ENCODE measurements at places on chromosomes 12 and 14. TPM values are rescaled to one million over a fixed set of nuclear protein-coding genes. Genes with fewer than 3 reads are reported as not detected.

- DNase-seq: no peak
- no peaks in the 10 kb centered on the region for H3K27me3 ChIP-seq
- no peaks in the 10 kb centered on the region for H3K36me3 ChIP-seq
- no peaks in the 10 kb centered on the region for H3K4me1 ChIP-seq
These were observed 393.7 kb downstream of the SOX5 start for GRCh38 chr12:23555825-23556207.

DNA sequence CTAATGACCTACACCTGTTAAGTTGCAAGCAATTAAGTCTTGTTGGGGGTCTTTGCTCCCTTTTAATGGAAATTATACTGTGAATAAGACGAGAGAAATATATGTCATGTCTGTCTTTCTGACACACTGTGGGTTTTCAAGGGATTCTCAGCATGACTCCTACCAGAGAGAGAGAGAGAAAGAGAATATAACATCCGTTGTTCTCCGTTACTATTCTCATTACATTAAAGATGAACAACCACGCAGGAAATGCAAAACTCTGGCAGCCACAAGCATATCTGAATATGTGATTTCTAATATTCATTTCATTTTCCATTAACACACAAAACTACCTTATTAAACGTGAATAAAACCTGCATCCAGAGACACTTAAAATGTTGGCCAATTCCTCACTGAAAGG lies 67.3 kb upstream of the EGLN3 start:
- H3K36me3 ChIP-seq: no peaks in the 10 kb centered on the region
- no peak overlapping the region for H3K27ac ChIP-seq
- no peak for DNase-seq
- H3K4me3 ChIP-seq: no peak overlapping the region

The CCDC88C gene
- total RNA-seq: 32.5 TPM

DNA sequence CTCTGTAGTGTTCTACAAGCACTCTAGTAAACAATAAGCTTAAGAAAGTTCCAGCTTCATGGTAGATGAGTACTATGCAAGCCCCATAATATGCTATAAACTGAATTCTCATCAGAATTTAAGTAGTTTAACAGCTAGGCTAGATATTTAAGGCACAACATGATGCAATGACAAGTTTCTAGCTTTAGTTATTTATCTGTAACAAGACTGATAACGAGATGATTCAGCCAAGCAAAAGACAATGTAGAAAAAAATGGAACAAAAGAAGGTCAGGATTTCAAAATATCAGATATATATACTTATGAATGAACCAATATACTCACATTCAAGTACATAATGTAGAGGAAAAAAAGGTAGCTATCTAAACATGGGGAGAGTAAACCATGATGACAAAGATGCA lies 61.0 kb upstream of the RERGL start:
- no peaks in the 10 kb centered on the region for H3K36me3 ChIP-seq
- no peak overlapping the region for H3K4me3 ChIP-seq
- DNase-seq: no peak
- H3K4me1 ChIP-seq: no peaks in the 10 kb centered on the region
- H3K27ac ChIP-seq: no peak overlapping the region
- H3K27me3 ChIP-seq: no peaks in the 10 kb centered on the region

DNA sequence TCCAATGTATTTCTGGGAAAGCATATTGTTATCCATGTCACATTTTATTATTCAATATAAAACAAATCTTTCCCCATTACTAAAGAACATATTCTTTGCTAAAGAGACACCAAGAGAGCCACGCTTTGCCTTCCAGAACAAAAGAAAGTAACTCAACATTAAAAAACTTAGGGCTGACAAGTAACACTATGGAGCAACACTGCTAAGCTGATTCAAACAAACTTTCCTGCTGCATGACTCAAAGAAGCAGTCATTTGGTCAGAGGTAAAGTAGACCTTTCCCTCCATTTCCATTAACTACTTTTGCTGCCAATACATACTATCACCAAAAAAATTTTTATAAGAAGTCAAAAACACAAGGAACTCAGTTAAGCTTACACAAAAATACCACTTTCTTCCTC lies 83.0 kb downstream of the DENND5B start:
- H3K36me3 ChIP-seq: no peaks in the 10 kb centered on the region
- H3K27me3 ChIP-seq: no peaks in the 10 kb centered on the region
- H3K27ac ChIP-seq: no peak overlapping the region
- no peaks in the 10 kb centered on the region for H3K4me1 ChIP-seq
- DNase-seq: no peak

GRCh38 chr14:74611650-74612349 lies at the start of gene LTBP2:
Gene LTBP2 (minus strand): TSS chr14:74612237. CDS start chr14:74611944, 293 bp downstream.
- peak within 1 kb of the TSS; percentile 46 for H3K4me3 ChIP-seq
- H3K36me3 ChIP-seq: no peaks in the 10 kb centered on the region
- peaks cover 4% of the 10 kb centered on the region for H3K27me3 ChIP-seq
- H3K4me1 ChIP-seq: no peaks in the 10 kb centered on the region

DNA sequence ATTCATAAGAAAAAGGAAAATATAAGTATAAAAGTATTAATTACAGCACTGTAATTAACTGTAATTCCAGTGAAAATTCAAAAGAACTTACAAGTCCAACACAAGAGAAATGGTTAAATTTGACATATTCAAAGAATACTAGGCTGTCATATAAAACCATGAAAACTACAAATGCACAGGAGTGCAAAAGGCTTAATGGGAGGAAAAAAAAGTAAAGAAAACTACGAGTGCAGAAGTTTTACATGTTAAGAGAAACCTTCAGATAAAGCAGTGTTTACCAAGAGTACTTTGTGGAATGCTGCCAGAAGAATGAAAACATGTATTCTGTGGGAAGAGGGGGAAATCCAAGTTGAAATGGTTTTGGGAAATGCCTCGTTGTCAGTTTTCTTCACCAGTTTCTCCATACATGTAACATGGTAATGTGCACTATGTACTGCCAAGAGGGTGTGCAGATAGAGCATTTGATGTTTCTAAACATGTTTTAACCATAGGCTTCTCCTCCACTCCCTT lies 9.1 kb downstream of the HEATR5A start:
- no peaks in the 10 kb centered on the region for H3K36me3 ChIP-seq
- H3K27me3 ChIP-seq: no peaks in the 10 kb centered on the region
- no peak overlapping the region for H3K4me3 ChIP-seq
- no peak for DNase-seq

The SLC10A1 gene
- total RNA-seq: not detected

DNA sequence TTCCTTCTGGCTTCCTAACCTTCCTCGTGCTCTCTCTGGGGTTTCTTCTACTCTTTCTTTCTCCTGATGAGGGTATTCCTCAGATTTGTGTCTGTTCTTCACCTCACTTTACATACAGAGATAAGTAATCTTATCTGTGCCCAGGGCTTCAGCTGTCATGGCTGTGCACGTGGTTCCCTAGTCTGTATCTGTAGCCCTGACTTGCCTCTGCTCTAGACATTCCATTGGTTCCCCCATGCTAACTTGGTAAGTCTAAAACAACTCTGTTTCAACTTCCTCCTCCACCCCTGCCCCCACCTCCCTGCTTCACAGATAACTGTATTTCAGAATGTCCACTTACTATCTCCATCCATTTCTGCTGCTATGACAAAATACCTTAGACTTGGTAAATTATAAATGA lies 10.8 kb downstream of the DIP2B start:
- no peak for DNase-seq
- no peak overlapping the region for H3K27ac ChIP-seq
- H3K36me3 ChIP-seq: no peaks in the 10 kb centered on the region
- H3K4me1 ChIP-seq: no peaks in the 10 kb centered on the region

The MYRFL gene
- not detected for total RNA-seq

DNA sequence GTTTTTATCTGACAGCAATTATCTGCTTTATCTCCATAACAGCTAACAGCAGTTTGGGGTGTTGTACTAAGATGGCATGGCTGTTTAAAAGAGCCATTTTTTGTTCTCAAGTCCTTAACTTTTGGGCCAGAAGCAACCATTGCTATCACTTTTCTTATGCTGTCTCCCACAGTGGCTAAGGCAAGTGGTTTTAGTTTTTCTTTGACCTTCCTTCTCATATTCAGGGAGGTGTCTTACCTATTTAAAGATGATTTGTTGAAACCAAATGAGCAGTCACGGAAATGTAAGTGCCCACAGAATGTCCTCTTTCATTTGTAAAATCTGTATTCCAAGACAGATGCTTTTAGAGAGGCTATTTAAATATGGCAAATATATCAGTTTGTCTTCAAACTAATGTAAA lies 96.8 kb upstream of the USP15 start:
- H3K27me3 ChIP-seq: no peaks in the 10 kb centered on the region
- H3K36me3 ChIP-seq: no peaks in the 10 kb centered on the region
- DNase-seq: no peak
- H3K27ac ChIP-seq: no peak overlapping the region
- no peak overlapping the region for H3K4me3 ChIP-seq

- H3K36me3 ChIP-seq: no peaks in the 10 kb centered on the region
- H3K27me3 ChIP-seq: no peaks in the 10 kb centered on the region
- H3K4me1 ChIP-seq: peaks cover 22% of the 10 kb centered on the region
- H3K4me3 ChIP-seq: no peak overlapping the region
- H3K27ac ChIP-seq: peak overlapping the region; percentile 76
These were observed 115.2 kb upstream of the NCOR2 start for GRCh38 chr12:124682425-124683151.

The GALNT8 gene
- total RNA-seq: 0.41 TPM

DNA sequence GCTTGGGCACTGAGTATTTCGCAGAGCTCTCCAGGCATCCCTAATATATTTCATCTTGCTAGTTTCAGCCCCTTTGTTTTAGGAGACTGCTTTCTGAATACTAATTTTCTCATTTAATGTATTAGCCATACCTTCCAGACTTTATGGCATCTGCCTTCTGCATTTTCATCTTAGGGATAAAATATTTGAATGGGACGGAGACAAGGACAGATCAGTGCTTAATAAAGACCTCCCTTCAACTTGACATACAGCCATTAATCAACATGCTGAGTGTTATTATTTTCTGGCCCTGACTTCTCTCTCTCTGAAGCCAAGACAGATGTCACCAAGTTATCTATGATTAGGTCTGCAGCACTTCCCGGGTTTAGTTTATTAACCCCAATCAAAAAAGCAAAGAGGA lies 42.4 kb downstream of the CACNA2D4 start:
- no peaks in the 10 kb centered on the region for H3K4me1 ChIP-seq
- H3K27me3 ChIP-seq: no peaks in the 10 kb centered on the region
- no peak overlapping the region for H3K4me3 ChIP-seq
- no peak for DNase-seq

The G2E3 gene
- total RNA-seq: 10.4 TPM

The LHX5 gene
- total RNA-seq: not detected

GRCh38 chr14:70884595-70885342 lies 22.5 kb upstream of the PCNX1 start:
- H3K36me3 ChIP-seq: no peaks in the 10 kb centered on the region
- no peak overlapping the region for H3K27ac ChIP-seq
- no peaks in the 10 kb centered on the region for H3K4me1 ChIP-seq

DNA sequence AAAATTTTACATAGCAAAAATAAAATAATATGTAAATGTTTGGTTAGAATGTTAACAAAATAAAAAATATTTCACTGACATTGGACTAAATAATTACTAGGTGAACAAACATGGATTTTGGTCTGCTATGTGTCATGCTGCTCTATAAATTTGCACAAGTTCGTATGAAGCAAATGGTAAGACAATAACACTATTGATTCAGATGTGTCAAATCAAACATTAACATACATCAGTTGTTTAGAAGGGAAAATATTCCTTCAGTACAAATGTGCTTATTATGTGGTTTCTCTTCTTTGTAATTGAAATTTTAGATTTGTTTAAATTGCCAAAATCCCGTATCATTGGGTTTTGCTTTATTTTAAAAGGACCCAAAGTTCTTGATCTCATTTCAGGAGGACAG lies 46.9 kb downstream of the PAWR start:
- H3K4me3 ChIP-seq: no peak overlapping the region
- no peaks in the 10 kb centered on the region for H3K27me3 ChIP-seq
- H3K4me1 ChIP-seq: no peaks in the 10 kb centered on the region
- H3K27ac ChIP-seq: no peak overlapping the region
- no peaks in the 10 kb centered on the region for H3K36me3 ChIP-seq

GRCh38 chr12:1927751-1928351 lies 9.4 kb upstream of the CACNA2D4 start:
- H3K36me3 ChIP-seq: no peaks in the 10 kb centered on the region
- no peak overlapping the region for H3K27ac ChIP-seq
- no peak for DNase-seq
- H3K27me3 ChIP-seq: no peaks in the 10 kb centered on the region
- H3K4me1 ChIP-seq: no peaks in the 10 kb centered on the region

The SLC16A7 gene
- 4.3 TPM for total RNA-seq

The LRP1-AS gene
- not detected for total RNA-seq

GRCh38 chr12:68451261-68452077 lies 119.3 kb upstream of the MDM1 start:
- no peak overlapping the region for H3K4me3 ChIP-seq
- H3K4me1 ChIP-seq: no peaks in the 10 kb centered on the region
- no peaks in the 10 kb centered on the region for H3K27me3 ChIP-seq
- no peaks in the 10 kb centered on the region for H3K36me3 ChIP-seq

The CCDC198 gene
- total RNA-seq: not detected

The DHRS2 gene
- total RNA-seq: 5.9 TPM
